ENCODE measurements at places on chromosomes 11 and 22.

DNA sequence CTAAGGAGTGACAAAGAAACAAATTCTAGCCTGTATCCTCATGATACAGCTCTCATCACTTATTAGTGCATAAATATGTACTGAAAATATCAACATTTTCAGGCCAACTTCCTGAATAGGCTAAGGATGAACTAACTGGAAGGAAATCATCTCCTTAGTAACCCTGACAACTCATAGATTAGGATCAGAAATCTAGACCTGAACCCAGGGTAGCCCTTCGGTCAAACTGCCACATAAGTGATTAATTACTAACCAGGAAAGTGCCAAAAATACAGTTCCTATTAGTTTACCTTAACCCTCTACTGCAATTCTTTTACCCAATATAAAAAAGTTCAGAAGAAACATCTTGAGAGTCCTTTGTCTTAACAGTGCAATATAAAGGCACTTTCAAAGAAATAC lies 40.0 kb downstream of the AMBRA1 start:
- no peak for DNase-seq

GRCh38 chr11:115580927-115581680 lies 76.9 kb upstream of the CADM1 start:
- DNase-seq: no peak

- DNase-seq: no peak
Measured at GRCh38 chr22:23180893-23181720, 798 bp downstream of the BCR start.

DNA sequence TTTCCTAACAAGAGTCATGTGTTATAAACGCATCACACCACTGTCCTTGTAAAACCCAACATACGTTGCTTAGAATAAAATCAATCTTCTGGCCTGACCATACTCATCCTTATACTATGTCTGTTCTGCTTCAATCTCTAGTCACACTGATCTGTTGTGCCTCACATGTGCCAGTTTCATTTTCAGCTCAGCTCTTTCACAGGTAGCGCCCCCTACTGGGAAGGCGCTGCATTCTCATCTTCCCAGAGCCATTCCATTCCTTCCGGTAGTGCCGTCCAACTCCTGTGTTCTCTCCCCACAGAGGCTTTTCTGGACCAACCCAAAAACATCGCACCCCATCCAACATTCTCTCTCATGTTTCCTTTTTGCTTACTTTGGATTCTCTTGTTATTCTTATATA lies 22.2 kb downstream of the CASP5 start:
- peak; percentile 18 for DNase-seq
